ENCODE measurements at places on chromosomes 6 and 20.

- DNase-seq: no peak
Measured at GRCh38 chr6:25342802-25343201, 63.6 kb downstream of the CARMIL1 start.

GRCh38 chr20:4490606-4491280, 231.0 kb upstream of the PRND start:
- DNase-seq: no peak

GRCh38 chr6:5976811-5977210, 29.9 kb downstream of the NRN1 start:
- no peak for DNase-seq

DNA sequence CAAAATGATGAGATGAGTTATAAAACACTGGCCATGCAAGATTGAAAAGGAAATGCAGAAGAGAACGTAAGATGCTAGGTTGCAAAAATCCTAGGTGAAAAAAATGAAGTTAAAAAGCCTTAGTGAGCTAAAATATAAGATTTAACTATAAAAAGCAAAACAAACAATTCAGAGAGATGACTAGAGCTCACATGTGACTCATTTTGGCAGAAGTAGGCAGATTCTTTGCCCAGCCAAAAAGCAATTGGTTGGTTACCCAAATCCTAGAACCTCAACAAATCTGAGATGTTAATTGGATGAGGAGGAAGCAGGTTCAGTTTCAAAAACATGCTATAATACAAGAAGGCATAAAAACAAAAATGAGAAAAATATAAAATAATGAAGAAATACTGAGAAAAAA, 249.1 kb downstream of the OGFRL1 start:
- no peak for DNase-seq
